Osteocyte (in vitro differentiated cells): ENCODE measurements at places on chromosomes 3 and 15. TPM values are rescaled to one million over a fixed set of nuclear protein-coding genes. Genes with fewer than 3 reads are reported as not detected.

DNA sequence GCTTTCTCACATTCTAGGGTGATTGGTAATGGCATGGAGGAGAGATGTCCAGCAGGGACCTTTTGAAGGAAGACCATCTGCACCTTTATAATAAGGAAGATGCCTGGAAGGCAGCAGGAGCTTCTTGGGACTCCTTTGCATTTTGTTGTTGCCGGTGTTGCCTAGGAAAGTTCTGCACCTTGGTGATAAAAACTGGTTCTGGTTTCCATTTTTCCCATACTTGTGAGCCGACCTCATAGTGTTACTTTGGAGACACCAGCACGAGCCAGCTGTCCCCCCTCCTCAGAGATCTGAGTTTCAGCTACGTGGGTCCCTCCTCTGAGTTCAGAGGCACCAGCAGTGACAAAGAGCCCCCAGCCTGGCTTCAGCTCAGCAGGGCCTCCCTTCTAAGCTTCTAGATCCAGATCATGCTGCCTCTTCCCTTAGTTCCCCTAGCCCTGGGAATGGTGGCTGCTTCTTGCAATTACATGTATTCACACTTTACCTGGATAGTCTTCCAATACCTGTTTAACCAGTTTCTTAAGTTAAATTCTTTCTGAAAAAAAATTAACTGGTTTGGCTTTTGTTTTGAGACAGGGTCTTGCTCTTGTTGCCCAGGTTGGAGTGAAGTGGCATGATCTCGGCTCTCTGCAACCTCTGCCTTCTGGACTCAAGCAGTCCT, 18.0 kb upstream of the FSTL1 start:
- DNase-seq: no peak

- DNase-seq: no peak
Measured at GRCh38 chr3:197366301-197367044, 68.1 kb upstream of the DLG1 start.

DNA sequence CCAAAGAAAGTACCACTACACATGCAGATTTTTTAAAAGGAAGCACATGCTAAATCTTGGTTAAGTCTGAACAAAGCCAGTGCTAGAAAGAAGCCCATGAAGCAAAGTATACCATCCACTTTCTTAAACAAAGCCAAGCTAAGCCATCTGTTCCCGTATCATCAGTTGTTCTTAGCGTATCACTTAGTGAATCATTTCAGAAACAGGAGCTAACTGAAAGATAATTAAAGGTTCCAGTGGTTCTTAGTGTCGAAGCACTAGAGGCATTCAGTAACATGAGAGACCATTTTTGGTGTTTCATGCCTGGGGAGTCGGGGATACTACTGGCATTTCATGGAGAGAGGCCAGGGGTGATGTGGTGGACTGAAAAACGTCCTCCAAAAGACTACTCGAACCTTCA, 12.8 kb downstream of the UBXN7 start:
- DNase-seq: no peak

DNA sequence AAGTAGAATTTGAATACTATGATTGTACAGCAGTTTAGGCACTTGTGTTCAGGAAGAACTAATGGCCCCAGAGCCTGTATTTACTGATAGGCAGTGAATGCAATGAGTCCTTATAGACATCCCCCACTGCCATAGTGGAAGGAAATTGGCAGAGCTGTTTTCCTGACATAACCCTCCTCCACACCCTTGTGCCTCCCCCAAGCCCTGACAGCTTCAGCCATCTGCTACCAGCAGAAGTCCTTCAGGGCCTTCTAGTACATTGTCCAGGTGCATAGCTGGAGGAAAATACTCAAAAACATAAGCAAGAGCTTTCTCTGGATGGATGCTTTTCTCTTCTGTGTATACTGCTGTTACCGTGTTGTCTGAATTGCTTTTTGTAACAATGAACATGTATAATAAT, 20.6 kb downstream of the ARHGAP31 start:
- no peak for DNase-seq

The GOLGA8N gene
- total RNA-seq: 7.9 and 9.2 TPM in 2 replicates

- DNase-seq: no peak
Measured at GRCh38 chr3:59508273-59508672, 458.4 kb upstream of the CFAP20DC start.

DNA sequence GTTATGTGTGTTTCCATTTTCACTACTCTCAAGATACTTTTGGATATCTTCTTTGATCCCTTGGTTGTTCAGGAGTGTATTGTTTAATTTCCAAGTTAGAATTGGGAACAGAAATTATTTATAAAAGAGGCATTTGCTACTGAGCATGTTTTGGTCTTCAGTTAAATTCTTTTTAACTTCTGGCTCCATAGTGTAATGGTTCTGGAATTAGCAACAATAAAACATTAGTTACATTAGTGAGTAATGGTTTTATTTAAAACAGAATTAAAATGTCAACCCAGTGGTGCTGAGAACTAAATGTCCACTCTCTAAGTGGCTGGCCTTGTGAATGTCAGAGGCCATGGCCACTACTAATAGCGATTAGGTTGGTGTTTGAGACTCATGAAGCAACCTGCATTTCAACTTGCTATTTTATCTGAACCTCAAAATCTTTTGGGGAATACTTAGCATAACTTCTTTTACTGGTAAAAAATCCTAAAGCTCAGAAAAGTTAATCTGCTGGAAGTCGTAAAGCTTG, 19.5 kb upstream of the MASP1 start:
- no peak for DNase-seq

- DNase-seq: no peak
Measured at GRCh38 chr3:135965129-135965505, 411 bp upstream of the PPP2R3A start.

DNA sequence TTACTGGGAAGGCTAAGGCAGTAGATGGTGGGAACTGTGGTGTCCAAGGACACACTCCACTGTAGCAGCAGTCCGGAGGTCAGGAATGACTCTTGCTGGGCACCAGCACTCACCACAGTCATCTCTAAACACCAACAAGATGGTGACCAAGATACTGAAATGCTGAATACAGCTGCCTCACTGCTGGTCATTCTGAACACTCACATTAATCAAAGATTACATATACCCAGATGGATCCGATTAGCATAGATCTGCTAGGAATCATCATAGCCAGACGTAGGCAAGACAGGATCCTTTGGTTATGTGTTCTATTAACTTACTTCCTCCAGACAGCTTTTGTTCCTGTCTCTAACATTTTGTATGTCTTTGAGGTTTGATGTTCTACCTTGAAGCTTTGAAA, 134.9 kb upstream of the BFSP2 start:
- DNase-seq: no peak

DNA sequence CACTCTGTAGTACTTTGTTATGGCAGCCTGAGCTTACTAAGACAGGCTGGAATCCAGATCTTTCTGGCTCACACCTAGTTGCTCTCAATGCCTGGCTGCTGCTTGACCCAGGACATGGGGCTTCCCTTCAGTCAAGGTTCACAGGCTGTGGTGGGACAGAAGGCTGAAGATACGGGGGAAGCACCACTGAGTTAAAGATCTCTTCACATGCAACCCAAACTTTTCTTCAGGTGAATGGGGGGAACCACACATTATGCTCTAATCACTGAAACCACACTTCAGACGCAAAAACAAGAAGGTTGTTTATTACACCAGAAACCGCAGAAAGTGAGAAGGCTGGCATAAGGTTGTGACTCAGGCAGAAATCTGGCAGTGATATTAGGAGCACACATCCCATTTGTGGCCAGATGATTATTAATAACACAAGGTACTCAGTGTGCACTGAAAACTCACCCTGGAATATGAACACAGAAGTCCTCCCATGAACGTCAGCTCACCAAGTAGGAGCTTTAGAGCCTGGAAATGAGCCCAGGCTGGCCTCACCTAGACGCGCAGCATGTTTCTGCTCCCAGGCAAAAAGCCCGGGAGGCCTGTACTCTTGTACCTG, 230.5 kb upstream of the CHRNA7 start:
- no peak for DNase-seq

DNA sequence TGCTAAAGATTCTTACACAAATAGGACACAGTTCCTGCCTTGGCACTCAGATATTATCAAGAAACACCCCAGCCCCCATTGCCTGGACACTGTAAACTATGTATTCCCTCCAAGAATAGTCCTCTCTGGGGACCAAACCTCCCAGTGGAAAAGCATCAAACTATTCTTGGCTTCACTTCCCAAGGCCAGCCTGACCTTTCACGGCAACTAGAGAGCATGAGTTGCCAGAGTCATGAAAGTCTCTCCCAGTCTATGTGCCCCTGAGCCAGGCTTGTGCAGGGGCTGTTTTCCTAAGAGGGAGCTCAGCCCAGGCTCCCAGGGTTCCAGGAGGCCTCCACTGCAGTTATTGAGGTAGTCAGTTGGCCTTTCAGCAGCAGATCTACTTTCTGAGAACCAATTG, 251.9 kb upstream of the TGFBR2 start:
- no peak for DNase-seq

The KCNAB1 gene
- total RNA-seq: 0.21 and 0.24 TPM in 2 replicates

DNA sequence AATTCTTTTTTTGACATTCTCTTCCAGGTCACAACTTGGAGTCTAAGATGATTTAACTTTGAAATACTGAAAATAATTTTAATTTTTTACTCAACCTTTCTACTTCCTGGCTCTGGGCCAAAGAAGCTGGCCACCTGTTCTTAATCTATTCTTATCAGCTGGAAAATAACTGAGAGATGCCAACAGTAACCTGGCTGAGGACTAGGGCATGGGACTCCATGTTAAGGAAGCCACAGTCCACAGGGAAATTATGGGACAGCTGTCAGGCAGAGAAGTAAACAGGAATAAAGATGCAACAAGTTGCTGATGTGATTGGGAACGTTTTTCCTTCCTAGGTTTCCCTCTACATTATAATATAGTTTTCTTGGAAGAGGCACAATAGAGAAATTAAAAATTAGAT, 84.7 kb upstream of the CPNE4 start:
- DNase-seq: no peak

DNA sequence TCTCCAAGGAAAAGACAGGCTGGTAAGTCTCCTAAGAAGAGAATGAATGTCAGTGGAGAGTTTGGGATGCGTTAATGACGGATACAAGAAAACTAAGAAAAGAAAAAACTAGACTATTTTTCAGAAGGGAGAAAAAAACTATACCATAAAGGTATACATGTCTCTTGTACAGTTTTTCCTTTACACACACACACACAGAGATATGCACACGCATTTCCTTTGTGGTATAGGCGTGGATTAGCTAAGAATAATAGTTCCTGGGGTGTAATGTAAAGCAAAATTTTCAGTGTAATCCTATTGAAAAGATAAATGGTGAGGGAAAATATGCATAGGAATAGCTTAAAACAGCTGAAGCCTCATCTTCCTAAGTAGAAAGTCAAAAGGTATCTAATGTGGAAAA, 36.3 kb downstream of the GABPB1 start:
- no peak for DNase-seq

The RBMS3 gene
- total RNA-seq: 64.2 and 66.8 TPM in 2 replicates

DNA sequence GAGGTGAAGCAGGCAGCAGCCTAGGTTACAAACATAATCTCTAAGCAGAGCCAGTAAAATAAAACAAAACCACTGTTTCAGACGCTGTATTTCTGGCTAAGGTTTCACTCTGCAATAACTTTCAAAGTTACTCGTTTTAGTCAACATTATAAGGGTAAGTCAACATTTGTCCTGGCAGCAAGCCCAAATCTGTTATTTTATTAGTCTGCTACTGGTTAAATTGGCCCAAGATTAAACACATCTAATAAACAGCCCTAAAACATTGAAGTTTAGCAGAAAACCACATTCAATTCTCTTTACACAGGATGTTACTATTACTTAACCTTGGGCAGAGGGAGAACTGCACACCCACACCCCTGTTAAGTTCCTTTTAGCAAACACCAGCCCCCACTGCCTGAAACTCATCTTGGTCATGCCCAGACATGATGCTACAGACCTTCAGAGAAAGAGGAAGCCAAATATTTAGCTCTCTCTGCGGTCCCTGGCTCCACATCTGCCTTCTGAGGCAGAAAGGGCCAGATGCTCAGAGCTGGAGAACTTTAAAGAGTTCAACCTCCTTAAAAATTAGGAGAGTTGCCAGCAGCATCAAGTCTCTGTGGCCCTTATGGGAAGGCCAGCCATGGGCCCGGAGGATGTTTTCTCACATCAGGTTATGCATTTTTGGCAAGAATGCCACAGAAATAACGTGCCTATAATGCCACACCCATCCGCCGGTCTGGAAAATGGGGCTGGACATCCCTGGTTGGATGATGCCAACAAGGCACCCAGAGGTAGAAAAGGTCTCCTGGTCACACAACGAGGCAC, 17.9 kb downstream of the ARHGEF3 start:
- DNase-seq: no peak

The C3orf33 gene
- 3.2 and 3.9 TPM in 2 replicates for total RNA-seq

DNA sequence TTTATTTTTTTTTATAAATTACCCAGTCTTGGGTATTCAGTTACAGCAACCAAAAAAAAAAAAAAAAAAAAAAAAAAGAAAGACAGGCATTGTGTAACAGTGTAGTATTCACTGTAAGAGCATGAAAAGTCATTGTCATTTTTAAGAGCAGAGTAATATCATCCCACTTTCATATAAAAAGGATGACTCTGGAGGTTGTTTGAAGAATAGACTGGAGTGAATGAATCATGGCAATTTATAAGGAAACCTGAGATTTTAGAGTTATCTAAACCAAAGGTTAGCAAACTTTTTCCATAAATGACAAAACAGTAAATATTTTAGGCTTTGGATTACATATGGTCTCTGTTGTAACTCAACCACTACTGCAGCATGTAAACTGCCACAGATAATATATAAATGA, 794.9 kb downstream of the NTRK3 start:
- DNase-seq: no peak

The SEC11A gene
- total RNA-seq: 201 and 202 TPM in 2 replicates

DNA sequence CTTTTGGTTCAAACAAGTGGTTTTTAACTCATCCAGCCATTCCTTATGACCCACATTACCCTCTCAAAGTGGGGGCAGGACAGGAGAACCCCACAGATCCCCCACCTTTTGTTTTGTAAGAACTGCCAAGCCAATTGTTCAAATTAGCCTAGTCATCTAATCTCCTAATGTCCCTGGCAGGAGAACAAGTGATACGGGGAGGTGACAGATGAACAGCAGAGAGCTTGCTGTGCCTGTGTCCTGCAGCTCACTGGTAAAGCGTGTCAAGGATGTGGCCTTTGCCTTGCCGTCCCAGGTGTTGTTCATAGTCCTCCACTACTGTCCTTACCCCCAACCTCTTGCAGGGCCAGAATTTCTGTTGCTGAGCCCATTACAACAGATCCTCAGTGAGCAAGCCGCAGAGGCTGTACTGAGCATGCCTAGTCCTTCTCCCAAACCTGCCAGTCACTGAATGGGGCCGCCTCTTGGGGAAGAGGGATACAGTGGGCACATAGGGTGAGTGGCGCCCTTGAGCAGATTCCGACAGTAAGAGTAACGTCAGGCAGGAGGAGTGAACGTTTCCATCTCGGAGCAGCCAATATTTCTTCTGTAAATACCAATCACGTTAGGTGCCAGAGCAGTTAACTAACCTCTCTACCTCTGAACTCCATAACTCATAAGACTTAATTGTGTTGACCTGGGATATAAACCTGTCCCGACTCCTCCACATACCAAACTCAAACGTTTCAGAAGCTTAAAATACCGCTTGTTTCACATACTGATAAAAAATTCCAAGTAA, 87.4 kb downstream of the ITPR1 start:
- DNase-seq: no peak

- DNase-seq: peak; percentile 8
Measured at GRCh38 chr3:160108362-160108761, 116.9 kb upstream of the C3orf80 start.
